ENCODE measurements at places on chromosomes 2 and 18. TPM values are rescaled to one million over a fixed set of nuclear protein-coding genes. Genes with fewer than 3 reads are reported as not detected.

DNA sequence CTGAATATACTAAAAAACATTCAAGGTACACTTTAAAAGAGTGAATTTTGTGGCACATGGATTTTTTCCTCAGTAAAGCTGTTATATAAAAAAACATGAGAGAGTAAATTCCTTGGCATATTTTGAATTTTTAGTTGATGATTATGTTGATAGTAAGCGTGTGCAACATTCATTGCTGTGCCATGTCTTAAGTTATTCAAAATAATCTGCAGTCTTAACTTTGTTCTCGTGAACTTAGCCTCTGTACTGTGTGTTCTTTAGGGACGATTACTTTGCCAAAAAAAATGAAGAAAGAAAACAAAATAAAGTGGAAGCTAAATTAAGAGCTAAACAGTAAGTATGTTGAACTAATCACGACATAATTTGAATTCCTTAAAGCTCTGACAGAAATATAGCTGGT lies 9.6 kb downstream of the SSB start:
- no peak for DNase-seq

GRCh38 chr18:37634516-37634915 lies 68.9 kb upstream of the CELF4 start:
- DNase-seq: no peak

GRCh38 chr2:46645681-46646162 lies 166.4 kb downstream of the TMEM247 start:
- no peak for DNase-seq

DNA sequence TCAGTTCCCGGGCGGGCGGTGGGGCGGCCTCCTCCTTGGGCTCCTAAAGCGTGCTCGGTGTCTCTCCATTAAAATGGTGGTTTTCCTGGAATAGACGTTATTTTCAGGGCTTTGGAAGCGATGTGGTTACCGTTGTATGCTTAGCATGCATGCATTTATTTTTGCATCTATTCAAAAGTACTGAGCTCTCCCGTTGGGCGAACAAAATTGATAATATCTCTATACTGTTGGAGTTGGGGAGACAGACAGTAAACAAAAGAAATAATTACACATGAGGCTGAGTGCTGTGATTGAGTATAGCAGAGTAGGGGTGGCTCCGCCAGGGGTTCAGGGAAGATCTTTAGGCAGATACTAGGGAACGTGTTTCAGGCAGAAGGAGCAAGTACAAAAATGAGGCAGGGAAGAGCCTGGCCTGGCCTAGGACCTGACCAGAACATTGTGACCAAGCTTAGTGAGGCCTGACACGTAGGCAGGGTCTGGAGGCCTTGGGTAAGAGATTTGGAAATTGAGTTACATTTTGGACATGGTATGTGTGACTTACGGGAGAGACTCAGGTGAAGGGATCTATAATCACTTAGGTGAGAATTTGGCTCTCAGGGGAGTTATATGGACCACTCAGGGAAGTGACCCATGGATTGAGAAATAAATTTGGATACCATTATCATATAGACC lies 674 bp downstream of the NCAPH start:
- DNase-seq: no peak

GRCh38 chr2:41123341-41123740 lies 671.5 kb upstream of the SLC8A1 start:
- no peak for DNase-seq

DNA sequence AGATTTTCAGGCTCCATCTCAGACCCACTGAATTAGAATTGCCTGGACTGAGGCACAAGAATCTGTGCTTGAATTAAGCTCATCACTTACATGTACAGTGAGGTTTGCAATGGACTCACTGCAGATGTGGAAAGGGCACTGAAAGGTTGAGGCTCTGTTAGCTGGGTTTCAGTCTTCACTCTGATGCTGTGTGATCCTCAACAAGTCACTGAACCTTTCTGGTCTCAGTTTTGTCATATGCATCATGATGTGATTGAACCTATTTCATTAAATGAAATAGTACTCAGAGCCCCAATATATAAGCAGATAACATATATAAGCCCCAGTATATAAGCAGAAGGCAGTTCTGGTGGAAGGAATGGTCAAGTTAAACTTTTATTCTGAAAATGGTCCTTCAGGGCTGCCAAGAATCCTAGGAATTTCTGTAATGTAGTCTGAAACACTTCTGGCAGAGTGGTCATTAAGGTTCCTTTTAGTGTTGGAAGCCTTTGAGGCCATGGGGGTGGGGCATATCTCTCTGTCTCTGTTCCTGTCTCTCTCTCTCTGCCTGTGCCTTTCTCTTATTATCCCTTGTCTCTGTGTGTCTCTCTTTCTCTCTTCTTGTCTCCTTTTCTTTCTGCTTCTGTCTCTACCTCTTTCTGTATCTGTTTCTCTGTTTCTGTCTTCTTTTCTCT lies 110.4 kb downstream of the ADCYAP1 start:
- DNase-seq: no peak

GRCh38 chr2:152861349-152861942 lies 143.0 kb downstream of the ARL6IP6 start:
- no peak for DNase-seq

GRCh38 chr2:64329848-64330247 lies 124.1 kb upstream of the LGALSL start:
- no peak for DNase-seq

DNA sequence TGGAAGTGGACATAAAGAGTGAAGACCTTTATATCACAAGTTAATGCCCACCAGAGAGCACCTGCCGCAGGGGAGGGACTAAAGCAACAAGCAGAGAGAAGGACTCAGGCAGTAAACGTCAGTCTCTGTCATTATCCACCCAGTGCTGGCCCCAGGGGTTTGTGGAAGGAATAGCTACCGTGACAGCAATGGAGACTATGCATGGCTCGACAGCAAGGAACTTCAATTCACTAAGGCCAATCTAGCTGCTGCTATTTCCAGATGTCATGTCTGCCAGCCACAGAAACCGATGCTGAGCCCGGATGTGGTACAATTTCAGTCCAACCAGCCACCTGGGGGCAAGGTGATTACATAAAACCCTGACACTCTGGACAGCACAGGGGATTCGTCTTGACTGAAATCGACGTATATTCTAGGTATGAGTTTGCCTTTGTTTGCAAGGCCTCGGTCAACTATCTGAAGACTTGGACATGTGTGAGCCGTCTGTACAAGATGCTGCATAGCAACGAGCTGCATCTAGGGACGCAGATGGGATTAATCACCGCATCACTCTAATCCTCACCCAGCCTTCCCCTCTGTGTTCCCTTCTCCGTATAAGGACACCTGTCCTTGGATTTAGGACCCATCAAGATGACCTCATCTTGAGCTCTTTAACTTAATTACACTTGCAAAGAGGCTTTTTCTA lies 154.1 kb upstream of the SH3BP4 start:
- no peak for DNase-seq

The AFF3 gene
- total RNA-seq: 5.5 TPM

GRCh38 chr2:186498834-186499233 lies 12.8 kb downstream of the ZC3H15 start:
- DNase-seq: no peak

DNA sequence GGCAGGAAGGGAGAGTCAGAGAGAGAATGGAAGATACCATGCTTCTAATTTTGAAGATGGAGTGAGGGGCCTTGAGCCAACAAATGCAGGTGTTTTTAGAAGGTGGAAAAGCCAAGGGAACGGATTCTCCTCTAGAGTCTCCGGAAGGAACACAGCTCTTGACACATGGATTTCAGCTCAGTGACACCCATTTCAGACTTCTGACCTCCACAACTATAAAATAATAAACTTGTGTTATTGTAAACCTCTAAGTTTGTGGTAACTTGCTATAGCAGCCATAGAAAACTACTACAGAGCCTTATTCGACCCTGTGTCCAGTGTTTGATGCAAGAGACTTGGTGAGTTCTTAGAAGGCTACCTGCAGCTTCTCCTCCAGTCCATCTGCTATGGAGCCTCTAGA lies 7.8 kb downstream of the IL1F10 start:
- no peak for DNase-seq

DNA sequence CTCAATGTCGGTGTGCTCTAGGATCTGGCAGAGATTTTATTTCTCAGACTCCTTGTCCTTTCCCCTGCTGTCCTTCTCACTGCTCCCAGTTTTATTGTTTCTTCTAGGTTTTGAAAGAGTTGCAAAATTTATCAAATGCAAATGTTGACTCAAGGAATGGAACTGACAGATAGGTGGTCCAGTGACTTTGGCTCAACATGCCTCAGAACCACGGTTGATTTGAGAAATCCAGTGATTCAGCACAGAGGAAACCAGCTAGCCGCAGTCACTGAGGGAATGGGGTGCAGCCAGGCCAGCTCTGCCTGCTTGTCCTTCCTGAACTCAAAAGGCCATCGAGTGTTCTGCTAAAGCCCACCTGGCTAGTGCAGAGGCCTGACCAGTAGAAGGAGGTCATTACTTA lies 125.7 kb upstream of the LYPD6 start:
- no peak for DNase-seq

GRCh38 chr2:231640641-231641111 lies 48.0 kb downstream of the TEX44 start:
- DNase-seq: no peak

The MLPH gene
- total RNA-seq: not detected

The ANKRD23 gene
- 6.5 TPM for total RNA-seq

The TWIST2 gene
- total RNA-seq: not detected

GRCh38 chr2:75602724-75603342 lies 42.1 kb upstream of the EVA1A start:
- no peak for DNase-seq

- no peak for DNase-seq
Measured at GRCh38 chr18:24136967-24137373, 1.9 kb upstream of the CABYR start.

The ACVR1C gene
- total RNA-seq: 2.4 TPM

DNA sequence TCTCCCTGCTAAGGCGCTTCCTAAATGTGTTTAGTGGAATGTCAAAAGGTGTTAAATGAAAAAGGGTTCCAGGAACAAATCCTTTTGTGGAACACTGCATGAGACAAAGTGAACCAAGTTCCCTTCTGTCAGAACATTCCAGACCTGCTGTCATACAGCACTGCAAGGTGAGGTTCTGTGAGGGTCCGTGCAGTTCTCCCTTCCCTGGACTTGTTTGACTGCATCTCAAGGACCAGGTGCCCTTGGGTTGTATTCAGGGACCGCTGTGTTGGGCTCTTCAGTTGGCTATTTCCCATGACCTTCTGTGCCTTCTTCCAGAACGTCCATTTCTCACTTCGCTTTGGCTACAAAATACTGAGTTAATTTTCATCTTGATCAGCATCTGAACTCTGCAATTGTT lies 328.2 kb downstream of the PTPRM start:
- no peak for DNase-seq

DNA sequence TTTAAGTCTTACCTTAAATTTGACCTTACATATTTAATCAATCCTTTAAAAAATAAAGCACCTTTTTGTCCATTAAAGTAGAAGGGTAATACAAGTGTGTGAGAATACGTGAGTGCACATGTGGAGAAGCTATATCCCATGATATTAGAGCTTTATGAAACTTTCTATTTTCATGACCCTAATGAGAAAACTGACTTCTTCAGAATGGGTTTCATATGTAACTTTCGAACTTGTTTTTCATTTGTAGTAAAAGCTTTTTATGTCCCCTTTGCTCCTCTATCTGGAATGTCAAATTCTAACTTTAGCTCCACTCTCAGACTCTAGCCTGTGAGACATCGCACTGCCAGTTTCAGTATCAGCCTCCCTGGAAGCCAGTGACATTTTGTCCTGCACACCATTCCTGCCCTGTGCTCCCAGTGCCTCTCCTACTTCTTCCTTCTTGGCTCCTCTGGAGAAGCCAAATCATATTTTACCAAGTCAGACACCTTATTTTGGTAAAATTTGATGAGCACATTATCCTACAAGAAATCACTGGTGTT lies 42.0 kb downstream of the MAPRE2 start:
- no peak for DNase-seq

- no peak for DNase-seq
Measured at GRCh38 chr2:515441-516127, 161.6 kb downstream of the TMEM18 start.

- no peak for DNase-seq
Measured at GRCh38 chr18:49613641-49614151, 51.8 kb downstream of the LIPG start.

The PGAP1 gene
- total RNA-seq: 12.3 TPM

DNA sequence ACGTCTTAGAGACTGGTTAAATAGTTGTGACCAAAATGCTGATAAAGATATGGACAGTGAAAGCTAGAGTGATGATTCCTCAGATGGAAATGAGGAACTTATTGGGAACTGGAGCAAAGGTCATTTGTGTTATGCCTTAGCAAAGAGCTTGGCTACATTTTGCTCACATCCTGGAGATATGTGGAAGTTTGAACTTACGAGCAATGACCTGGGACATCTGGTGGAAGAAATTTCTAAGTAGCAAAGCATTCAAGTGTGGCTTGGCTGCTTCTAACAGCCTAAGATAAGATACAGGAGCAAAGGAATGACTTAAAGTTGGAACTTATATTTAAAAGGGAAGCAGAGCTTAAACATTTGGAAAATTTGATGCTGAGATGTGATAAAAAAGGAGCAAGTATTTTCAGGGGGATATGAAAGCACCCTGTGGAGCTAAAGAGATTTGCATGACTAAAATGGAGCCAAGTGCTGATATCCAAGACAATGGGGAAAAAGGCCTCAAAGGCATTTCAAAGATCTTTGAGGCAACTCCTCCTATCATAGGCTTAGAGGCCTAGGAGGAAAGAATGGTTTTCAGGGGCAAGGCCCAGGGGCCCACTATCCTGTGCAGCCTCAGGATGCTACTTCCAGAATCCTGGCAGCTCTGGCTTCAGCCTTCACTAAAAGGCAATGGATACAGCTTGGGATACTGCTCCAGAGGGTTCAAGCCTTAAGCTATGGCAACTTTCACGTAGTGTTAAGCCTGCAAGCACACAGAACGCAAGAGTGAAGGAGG lies 124.1 kb upstream of the KLHL14 start:
- DNase-seq: no peak

GRCh38 chr2:19711470-19712372 lies 190.1 kb downstream of the TTC32 start:
- no peak for DNase-seq

DNA sequence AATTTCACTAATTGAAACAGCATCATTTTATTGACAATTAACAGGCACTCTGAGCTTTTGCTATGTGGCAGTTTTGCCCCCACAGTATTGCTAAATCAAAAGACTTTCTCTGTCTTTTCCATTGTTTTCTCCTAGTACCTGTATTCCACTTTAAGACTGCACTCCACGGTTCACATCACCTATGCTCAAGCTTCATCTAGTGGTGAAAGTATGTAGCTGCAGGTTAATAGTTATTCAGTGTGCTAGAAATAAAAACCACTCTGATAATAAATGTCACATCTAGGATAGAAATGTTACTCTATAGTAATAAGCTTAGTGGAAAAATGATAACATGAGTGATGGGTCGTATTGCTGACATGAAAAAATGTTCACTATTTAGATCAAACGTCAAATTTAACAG lies 24.6 kb downstream of the ARL6IP6 start:
- no peak for DNase-seq

The IL1RL2 gene
- not detected for total RNA-seq

- no peak for DNase-seq
Measured at GRCh38 chr2:147548451-147548850, 296.4 kb upstream of the ACVR2A start.

GRCh38 chr18:51568151-51568550 lies 370.7 kb upstream of the MEX3C start:
- no peak for DNase-seq

Data from CD8-positive, alpha-beta T cell (primary cell).